ENCODE measurements at places on chromosomes 12 and 14.

DNA sequence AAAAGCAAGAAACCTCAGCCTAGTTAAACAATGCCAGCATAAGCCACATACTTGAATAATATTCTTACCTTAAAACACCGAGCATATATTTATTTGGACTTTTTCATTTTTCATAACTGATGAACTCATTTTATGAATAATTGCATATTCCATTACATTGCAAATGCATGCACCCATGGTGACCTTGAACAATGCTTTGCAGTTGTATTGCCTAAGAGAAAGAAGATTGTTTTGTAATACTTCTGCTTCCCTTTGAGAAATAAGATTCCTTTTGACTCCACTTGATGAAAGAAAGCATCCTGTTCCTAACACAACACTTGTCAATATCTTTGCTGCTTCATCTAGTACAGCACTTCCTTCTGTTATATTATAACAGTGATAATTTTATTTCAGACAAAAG, 1182.2 kb downstream of the FLRT2 start:
- H3K36me3 ChIP-seq: no peaks in the 10 kb centered on the region
- H3K4me3 ChIP-seq: no peak overlapping the region

DNA sequence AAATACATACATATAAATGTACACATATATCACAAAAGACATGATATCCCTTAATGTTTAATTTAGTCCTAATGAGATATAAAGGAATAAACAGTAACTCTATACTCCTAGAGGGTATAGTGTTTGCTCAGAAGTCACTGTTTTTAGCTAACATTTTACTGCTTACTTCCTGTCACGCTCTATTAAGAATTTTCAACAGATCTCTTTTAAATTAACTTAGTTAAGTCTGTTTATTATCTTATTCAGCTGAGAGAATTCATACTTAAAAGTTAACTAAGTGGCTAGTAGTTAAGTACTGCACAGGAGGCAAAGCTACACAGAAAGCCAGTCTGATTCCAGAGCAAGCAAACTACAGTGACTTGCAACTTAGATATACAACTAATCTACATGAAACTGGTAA, 39.9 kb downstream of the GXYLT1 start:
- no peak for DNase-seq
- no peak overlapping the region for H3K4me3 ChIP-seq
- no peak overlapping the region for H3K27ac ChIP-seq
- H3K27me3 ChIP-seq: no peaks in the 10 kb centered on the region
- no peaks in the 10 kb centered on the region for H3K4me1 ChIP-seq
- peaks cover 16% of the 10 kb centered on the region for H3K36me3 ChIP-seq

GRCh38 chr14:53842938-53843337, 113.7 kb downstream of the BMP4 start:
- no peaks in the 10 kb centered on the region for H3K27me3 ChIP-seq
- no peaks in the 10 kb centered on the region for H3K36me3 ChIP-seq
- no peak for DNase-seq

DNA sequence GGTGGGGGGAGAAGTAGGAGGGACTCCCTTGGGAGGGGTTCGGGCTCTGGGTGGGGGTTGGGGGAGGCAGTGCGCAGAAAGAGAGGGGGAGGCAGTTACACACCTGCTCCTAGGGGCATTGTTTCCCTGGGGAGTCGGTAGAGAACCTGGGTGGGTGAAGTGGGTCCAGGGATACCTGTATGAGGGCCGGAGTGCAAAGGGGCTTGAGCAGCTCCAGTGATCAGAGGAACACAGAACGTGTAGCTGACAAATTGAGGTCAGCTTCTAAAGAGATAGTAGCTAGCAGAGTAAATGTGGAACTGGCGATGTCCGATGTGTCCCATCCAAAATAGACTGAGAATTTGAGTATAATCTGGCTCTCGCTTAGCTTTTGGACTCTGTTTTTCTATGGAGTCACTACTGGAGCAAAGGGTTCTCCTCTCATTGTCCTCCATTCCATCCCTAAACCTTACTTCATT, 502 bp downstream of the SMARCD1 start:
- H3K4me1 ChIP-seq: peaks cover 44% of the 10 kb centered on the region
- no peak for DNase-seq
- H3K27me3 ChIP-seq: no peaks in the 10 kb centered on the region
- peaks cover 42% of the 10 kb centered on the region for H3K36me3 ChIP-seq

DNA sequence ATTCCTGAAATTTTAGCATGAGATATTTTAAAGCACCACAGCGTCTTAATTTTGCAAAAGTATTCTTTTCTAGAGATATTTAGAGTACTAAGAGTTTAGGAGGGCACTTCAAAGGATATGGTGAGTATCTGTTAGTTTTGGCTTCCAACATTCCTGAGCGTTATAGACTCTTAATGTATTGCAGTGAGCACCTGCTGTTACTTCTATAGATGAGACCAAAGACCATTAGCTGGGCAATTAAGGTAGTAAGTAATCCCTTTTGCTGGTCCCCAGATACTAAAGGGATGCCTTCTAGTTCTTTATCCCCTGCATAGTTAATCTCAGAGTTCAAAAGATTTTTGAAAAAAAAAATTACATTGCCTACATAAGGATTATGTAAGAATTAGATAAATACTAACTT, 975.6 kb downstream of the GALC start:
- H3K36me3 ChIP-seq: no peaks in the 10 kb centered on the region
- no peak overlapping the region for H3K4me3 ChIP-seq
- no peak for DNase-seq
- no peaks in the 10 kb centered on the region for H3K4me1 ChIP-seq
- no peak overlapping the region for H3K27ac ChIP-seq

GRCh38 chr14:105475269-105476096, 862 bp downstream of the CRIP2 start:
- DNase-seq: peak; percentile 79
- H3K4me1 ChIP-seq: peaks cover 87% of the 10 kb centered on the region
- H3K36me3 ChIP-seq: no peaks in the 10 kb centered on the region
- peaks cover 13% of the 10 kb centered on the region for H3K27me3 ChIP-seq
- peak overlapping the region; percentile 82 for H3K4me3 ChIP-seq

All from stomach (tissue), 19 donors.